ENCODE measurements at places on chromosomes 2 and 18.

- DNase-seq: no peak
Measured at GRCh38 chr18:50606609-50607008, 46.7 kb downstream of the MAPK4 start.

DNA sequence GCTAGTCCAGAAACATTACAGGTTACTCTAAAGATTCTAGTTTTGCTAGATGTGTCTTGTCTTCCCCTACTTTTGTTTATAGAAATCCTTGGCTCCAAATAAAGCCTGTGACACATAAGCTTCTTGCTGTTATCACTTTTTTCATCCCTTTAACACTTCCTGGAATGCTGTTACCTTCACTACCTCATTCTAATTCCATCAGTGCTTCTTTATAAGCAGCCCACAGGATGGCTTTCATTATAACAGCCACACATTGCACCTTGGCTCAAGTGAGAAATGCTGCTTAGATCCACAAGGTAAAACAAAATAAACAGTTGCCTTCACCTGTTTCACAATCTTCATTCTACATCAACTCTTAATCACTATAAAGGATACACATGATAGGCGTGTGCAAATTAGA is 221.7 kb downstream of the SLC8A1 start:
- no peak for DNase-seq

GRCh38 chr18:40413160-40413559 is 1541.9 kb upstream of the PIK3C3 start:
- peak; percentile 13 for DNase-seq

DNA sequence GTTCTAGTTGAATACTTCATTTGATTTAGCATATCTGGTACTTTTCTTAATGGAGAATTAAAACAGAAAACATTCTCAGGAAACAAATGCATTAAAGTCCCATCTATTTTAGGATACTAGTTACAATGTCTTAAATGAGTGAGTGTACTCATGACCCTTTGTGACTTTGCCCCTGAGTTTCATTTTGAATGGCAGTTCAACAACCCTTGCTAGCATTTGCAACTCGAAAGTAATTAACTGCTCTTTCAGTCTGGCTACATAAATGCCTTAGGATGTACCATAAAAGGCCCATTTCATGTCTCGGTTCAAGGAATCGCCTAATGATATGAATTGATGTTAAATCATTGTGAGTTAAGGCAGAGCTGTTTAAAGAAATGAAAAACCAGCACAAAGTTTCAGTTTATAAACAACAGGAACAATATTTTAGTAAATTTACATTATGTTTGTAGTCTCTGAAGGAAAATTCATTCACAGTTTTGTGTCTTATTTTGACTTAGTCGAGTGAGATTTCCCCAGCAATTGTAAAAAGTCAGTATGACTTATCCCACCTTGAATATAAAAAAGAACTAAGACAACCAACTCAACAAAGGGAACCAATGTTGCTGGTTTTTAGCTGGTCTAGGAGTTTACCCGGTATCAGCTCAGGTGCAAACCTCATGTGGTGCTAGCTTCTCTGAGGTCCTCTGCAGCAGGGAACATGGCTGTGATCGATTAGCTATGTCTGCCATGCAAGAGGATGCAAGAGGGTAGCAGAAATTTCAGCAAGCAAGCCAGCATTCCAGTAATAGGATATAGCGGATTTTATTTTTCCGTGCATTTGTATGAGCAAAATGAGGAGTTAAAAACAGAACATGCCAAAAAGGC is 386.2 kb downstream of the PTPRM start:
- no peak for DNase-seq

GRCh38 chr18:66792466-66792865 is 188.6 kb upstream of the CDH19 start:
- no peak for DNase-seq

- DNase-seq: no peak
Measured at GRCh38 chr2:30643674-30644073, 163.6 kb downstream of the CAPN13 start.

GRCh38 chr2:20604951-20605381 is 45.9 kb downstream of the HS1BP3 start:
- peak; percentile 79 for DNase-seq

- peak; percentile 70 for DNase-seq
Measured at GRCh38 chr18:76496194-76496890, 1.3 kb upstream of the ZNF516 start.

GRCh38 chr2:37752766-37753165 is 81.3 kb upstream of the CDC42EP3 start:
- no peak for DNase-seq

- no peak for DNase-seq
Measured at GRCh38 chr2:64267699-64268098, 123.5 kb upstream of the PELI1 start.

DNA sequence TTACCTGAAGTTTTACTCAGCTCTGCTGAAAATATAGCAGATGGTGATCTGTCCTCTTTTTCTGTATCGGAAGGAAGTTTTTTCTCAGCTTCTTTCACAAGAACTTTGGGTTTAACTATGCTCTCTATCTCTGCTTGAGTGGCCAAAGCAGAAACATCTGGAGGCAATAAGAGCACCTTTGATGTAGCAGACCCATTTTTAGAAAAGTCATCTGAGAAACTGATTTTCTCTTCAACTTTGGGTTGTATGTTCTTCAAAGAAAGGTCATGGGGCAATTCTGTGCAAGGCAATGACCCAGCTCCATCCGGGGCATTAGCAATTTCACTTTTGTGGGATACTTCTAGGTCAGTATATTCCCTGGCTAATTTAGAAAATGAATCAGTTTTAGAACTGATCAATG is 25.2 kb downstream of the RTN4 start:
- DNase-seq: no peak

DNA sequence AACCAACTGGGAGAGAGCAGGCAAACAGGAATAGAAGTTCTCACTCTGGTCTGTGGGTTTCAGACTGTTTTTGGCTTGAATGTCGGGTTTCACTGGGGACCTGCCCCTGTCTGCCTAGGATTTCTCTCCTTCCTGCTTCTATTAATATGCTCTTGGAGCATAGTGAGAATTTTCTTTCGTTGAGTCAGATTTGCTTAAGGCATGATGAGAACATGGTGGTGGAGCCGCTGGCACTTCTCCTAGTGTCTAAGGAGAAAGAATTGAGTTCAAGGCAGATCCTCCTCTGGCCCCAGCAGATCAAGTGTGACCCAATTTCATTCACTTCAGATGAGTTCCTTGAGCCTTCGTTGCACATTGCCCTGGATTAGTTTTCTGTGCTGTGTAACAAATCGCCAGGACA is 103.9 kb upstream of the HS6ST1 start:
- peak; percentile 90 for DNase-seq

DNA sequence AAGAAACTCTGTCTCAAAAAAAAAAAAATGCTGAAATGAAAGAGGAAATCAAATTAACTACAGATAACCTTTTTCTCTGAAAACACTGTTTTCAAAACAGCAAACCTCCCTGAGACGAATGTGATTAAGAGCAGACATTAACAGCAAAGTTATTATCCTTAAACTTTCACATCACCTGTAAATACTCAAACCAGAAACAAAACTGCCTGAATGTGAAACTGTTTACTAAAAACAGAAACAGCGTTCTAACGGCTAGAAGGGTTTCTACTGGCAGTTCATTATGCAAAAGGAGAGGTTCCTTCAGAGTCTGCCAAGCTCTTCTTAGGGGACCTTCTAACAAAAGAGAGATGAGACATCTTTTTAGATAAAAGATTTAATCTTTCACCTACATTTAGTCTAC is 45.9 kb downstream of the PNO1 start:
- no peak for DNase-seq

GRCh38 chr2:63242747-63243146 is 192.1 kb downstream of the OTX1 start:
- DNase-seq: no peak

DNA sequence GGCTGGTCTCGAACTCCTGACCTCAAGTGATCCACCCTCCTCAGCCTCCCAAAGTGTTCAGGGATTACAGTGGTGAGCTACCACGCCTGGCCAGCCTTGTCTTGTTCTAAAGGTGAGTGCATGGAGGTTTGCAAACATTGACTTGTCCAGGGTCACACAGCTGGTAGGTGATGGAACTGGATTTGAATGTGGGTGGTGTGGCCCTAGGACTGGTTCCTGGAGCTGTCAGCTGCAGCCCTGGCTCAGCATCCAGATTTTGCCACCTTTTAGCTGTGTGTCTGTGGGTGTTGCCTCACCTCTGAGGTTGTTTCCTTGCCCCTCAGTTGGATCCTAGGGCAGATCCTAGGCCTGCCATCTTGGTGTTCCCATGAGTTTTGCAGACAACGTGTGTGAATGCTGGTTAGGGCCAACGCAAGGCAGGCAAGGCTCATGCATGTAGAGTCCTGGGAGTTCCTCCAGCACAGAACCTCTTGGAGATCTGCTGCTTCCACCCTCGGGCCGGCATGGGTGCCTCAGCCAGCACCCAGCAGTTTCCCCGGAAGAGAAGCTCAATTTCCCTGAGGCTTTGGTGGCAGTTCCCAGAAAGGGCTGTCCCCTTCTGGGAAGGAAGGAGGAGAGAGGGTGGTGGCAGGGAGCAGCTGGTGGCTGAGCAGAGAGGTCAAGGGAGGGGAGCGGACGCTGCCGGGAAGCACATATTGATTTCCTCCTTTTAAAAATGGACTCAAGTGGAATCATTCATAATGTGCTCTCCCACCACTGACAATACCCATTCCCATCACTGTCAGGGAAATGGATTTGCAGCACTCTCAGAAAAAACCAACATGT is 127.6 kb upstream of the HS6ST1 start:
- no peak for DNase-seq

DNA sequence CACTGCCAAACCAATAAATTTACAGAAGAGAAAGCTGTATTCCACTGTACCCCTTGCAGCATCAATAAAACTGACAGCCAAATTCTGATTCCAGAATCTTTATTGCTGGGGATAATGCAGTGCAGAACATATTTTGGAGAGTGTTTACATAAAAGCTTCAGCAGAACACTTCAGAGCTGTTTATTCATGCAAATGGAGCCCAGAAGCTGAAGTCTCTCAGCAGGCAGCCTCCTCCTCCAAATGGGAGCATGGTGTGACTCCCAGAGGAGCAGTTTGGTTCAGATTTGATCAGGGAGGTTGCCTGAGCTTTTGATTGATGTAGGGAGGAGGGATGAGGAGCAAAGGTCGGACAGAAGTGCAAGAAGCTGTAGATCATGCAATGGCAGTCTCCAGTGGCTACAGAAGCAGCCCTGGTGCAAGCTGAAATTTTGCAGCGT is 22.4 kb downstream of the LHCGR start:
- no peak for DNase-seq

- no peak for DNase-seq
Measured at GRCh38 chr2:215979620-215980019, 33.7 kb downstream of the MREG start.

- no peak for DNase-seq
Measured at GRCh38 chr2:98013407-98014042, 17.8 kb upstream of the TMEM131 start.

DNA sequence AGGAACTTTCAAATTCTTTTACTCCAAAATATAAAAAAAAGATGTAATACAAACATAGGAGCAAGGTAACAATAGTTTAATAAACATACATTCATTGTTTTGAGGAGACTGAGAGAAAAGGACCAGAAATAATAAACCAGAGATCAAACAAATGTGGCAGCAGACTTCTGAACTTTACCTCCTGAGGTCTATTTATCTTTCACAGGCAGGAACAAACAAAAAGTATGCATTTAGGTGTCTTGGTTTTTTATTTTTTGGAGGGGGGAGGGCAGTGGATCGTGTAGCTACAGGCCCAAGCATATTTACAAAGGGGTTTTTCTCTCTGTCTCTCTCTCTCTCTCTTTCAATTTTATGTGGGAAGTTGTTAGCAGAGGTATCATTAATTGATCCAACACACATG is 5.6 kb downstream of the PPP4R1 start:
- DNase-seq: no peak

- DNase-seq: peak; percentile 69
Measured at GRCh38 chr18:58998401-58999203, 133.9 kb downstream of the ZNF532 start.

GRCh38 chr18:69152436-69152835 is 248.3 kb upstream of the DOK6 start:
- DNase-seq: no peak

DNA sequence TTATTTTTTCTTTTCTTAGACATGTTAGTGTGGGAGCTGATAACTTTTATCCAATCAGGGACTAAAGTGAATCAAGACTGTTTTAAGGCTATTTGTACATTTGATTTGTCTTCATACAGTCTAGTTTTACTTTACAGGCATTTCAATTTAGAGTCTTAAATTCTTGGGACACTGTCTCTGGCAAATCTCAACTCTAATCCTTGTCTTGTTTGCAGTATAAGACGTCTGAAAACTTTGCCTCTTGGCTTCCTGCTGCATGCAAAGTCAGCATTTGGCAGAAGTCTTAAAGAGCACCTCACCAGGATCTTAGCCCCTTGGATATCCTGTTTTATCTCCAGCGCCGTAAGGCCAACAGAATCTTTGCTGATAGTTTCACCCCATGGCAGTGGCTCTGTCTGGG is 30.3 kb downstream of the SPOPL start:
- DNase-seq: no peak

DNA sequence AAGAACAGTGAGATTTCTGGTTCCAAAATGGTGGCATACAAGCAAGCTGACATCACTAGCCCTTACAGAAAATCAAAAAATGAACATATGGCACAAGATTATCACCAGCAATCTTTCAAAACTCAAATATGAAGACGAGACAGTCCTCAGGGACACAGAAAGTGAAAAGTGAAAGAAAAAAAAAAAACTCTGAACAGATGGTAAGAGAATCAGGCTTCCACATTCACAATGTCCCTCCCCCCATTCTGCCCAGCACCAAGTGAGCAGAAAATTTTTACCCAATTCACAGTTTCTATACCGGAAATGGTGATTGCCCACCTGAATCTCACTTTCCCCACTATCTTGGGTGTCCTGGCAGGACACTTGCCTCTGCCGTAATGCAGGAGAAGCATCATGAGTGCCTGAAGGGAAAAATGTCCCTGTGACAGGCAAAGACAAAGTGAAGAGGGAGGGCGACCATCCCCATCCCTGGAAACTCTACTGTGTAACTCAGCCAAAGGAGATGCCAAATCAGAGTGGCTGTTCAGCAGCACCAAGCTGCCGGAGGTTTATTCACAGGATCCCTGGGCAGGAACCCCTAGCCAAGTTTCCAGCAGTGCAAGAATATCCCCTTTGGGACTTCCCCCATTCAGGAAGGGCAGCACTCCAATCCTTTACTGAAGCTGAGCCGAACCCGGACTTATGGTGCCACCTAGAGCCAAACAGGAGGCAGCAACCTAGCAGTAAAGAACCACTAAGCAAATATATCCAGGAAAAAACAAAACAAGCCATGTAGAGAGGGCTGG is 312.2 kb downstream of the LRATD1 start:
- peak; percentile 12 for DNase-seq

- no peak for DNase-seq
Measured at GRCh38 chr2:240447331-240447730, 11.9 kb downstream of the GPC1 start.

DNA sequence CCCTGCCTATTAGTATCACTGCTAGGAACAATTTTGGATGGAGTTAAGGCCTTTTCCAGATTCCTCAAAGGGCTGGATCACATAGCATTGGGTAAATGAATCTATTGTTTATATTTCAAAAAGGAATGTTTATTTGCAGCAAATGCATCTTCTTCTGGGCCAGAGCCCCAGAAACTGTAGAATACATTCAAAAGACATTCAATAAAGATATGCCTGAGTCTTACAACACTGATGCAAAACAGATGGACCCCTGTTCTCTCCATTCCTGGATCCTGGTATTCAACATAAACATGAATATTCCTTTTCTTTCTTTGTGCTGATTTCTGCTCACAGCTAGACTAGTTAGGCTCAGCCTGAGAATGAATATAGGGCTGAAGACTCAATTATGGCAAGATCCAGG is 227.2 kb upstream of the KLHL29 start:
- no peak for DNase-seq

- DNase-seq: peak; percentile 85
Measured at GRCh38 chr2:88739985-88740600, 48.6 kb downstream of the RPIA start.

GRCh38 chr2:55901941-55902340 is 21.6 kb downstream of the EFEMP1 start:
- DNase-seq: no peak

Data from AG20443 (cell line).